ENCODE measurements at places on chromosomes 4 and X. TPM values are rescaled to one million over a fixed set of nuclear protein-coding genes. Genes with fewer than 3 reads are reported as not detected.

- DNase-seq, result no peak
Observed at GRCh38 chr4:11160288-11160687, 268.4 kb downstream of the HS3ST1 start.

DNA sequence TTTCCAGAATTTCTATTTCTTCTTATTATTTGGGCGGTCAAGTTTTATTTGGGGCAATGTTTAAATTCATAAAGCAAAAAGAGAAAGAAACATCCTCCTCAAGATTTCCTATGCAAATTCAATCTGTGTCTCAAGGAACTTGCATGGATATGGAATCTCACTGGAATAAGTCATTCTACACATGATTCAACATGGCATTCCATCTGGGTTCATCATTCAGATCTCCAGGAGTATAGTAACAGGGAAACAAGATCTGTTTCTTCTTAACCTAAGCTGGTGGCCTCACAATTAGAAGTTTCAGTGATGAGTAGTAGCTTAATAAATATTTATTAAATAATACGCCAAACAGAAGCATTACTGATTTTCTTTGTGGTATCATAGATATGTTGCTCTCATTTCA lies 19.8 kb downstream of the KLHL34 start:
- DNase-seq, result no peak

DNA sequence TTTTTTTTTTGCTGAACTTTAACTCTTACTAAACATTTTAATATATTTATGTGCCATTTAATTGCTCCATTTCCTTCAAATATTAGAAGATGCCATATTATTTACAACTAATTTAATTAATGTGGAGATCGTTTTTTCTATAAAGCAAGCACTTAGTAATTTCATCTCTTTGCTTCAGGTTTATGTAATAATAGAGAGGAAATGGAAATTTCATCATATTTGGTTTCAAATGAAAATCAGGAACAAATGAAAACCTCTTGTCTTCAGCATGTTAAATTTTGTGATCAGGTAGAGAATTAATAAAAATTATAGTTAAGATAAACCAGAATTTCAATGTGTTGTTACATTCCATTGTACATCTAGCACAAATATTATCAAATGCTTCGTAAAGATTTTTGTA lies 120.1 kb downstream of the SYNPO2 start:
- no peak for DNase-seq

TRAM1L1 gene
- polyA plus RNA-seq, result 0.07 TPM

GRCh38 chr4:125070861-125071260 lies 243.9 kb upstream of the FAT4 start:
- DNase-seq, result no peak

Measured in K562 (cell line).